Left cardiac atrium (tissue), 4 donors: ENCODE measurements at places on chromosomes 7 and 10. TPM values are rescaled to one million over a fixed set of nuclear protein-coding genes. Genes with fewer than 3 reads are reported as not detected.

DNA sequence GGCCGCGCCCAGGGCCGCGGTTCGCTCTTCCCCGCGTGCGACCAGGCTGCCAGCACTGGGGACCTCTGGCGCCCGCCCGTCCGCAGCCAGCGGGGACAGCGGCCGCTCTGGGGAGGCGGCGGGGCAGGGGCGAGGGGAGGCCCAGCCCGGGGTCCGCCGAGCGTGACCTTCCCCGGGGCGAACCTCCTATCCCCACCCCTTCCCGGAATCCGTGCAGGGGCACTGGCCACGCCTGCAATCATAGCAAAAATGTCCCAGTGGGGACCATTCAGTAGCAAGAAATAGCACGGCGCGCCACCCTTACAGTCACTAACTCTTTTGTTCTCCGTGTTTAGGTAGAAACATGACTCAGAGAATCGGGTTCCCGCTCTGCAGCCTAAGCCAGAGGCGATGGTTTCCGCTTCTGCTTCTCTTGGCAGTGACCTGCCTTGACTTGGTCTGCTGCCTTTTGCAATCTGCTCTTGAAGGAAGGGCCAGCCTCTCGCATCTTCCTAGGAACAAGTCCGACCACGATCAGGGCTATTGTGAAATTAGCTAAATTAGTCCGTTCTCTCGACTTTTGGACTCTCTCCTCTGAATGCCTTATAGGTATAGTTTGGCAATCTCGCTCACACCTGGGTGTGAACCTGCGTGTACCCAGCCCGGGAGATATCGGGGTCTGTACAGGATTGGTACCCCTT lies 79.3 kb upstream of the ACBD5 start:
- DNase-seq, result peak; percentile 86

- no peak for DNase-seq
Measured at GRCh38 chr7:83072576-83073517, 89.8 kb downstream of the PCLO start.

DNA sequence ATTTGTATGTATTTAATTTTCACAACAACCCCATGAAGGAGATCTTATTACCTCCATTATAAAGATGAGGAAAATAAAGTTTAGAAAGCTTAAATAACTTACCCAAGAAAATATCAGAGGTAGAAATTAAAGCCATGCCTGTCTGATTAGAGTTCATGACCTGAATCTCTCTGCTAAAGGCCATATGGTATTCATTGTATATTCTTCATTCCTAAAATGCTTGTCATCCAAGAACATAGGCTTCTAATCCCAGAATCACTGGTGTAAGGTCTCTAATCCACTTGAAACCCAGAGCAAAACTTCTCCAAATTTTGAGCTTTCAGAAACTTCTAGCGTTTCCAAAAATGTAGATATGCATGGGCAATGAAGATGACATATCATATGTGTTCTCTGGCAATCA lies 72.3 kb upstream of the YAE1 start:
- no peak for DNase-seq

DNA sequence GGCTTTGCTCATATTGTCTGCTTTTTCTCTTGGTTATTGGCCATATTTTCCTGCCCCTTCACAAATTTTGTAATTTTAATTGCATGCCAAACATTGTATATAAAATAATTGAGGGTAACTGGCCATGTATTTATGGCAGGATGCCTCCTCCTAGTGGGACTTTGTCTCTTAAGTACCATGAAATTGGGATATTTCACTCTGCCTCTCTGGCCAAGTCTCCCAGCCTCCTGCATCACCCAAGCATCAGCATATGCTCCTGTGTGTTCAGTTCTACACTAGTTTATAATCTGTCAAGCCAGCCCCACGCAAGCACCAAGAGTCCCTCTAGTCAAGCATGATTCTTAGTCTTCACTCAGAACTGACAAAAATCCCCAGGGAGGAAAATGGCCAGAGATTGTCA lies 44.2 kb upstream of the FHIP2A start:
- no peak for DNase-seq

Gene SEMA3D
- 1.7 TPM for total RNA-seq

GRCh38 chr7:129122751-129123509 lies 21.6 kb upstream of the TSPAN33 start:
- no peak for DNase-seq
